ENCODE measurements at places on chromosomes 7 and 10. TPM values are rescaled to one million over a fixed set of nuclear protein-coding genes. Genes with fewer than 3 reads are reported as not detected.

NPFFR1 gene
- total RNA-seq: 0.54 TPM

LIPF gene
- total RNA-seq: 0.27 TPM

ANKRD22 gene
- not detected for total RNA-seq

ANKRD61 gene
- total RNA-seq: not detected

- DNase-seq: peak; percentile 41
These were observed 116.8 kb downstream of the ITIH5 start for GRCh38 chr10:7550013-7550412.

- DNase-seq: no peak
These were observed 32.1 kb downstream of the ELMO1 start for GRCh38 chr7:37416378-37417106.

DNA sequence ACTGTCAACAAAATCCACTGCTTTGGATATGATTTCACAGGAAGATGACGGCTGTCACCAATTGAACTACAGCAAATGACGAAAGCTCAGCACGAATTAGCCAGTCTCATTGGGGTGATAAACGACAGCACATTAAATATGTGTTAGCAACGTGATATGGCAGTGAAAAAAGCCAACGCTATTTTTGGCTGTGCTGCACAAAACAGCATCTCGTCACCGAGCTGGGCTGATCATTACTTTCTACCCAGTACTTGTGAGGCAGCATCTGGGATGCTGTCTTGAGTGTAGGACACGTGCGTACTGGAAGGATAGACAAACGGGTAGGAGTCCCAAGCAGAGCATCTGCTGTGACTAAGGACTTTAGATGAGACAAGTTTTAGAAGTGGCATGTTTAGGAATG, 138.3 kb downstream of the EXOC4 start:
- no peak for DNase-seq

- no peak for DNase-seq
These were observed 23.1 kb upstream of the XRCC2 start for GRCh38 chr7:152699079-152699478.

- no peak for DNase-seq
These were observed 9.0 kb upstream of the TAS2R3 start for GRCh38 chr7:141754939-141755338.

DNA sequence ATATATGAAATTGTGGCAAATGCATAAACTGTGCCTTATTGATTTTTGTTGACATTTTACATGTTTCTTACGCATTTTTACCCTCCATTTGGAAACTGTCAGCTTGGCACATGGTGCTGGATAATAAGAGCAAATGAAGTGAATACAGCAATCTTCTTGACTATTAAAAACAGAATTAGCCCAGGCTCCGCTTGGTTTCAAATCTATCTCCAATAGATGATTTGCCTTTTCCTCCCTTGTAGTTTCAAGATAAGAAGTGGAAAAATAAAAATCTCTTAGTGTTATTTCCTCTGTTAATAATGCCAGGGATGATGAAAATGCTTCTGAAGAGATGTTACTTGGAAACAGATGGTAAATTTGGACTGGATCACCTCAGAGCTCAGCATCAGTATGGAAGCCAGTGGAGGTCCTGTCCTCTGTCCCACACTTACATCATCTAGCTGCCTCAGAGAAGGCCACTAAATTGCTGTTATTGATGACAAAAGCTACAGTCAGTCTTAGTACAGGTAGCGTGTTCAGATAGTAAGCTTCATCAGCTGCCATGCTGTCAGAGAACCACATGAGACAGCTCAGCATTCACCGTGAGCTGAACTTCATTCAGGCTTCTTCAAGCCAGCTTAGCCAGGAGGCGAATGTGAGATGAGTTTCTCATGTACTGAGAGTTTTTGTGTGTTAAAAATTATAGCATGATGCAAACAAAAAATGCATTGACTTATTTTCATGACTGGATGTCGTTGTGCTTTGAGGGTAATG, 246.8 kb downstream of the CELF2 start:
- DNase-seq: peak; percentile 53

DNA sequence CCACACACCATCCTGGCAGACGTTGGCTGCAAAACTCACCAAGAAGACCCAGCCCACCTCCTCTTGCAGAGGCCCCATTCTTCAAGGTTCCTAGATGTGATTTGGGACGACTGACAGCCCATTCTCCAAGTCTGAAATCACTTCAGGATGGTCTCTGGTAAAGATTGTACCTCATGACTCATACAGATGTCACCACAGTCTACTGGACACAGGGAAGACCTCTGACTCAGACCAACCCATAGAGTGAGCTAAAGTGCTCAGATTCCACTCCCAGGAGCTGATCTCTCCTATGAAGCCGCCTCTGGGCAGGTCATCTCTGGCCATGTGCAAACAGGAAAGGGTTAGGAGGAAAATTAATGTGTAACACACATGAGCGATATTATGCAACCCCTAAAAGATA, 102.4 kb upstream of the VWC2 start:
- DNase-seq: no peak

GRCh38 chr10:67664942-67665341, 31.1 kb downstream of the CTNNA3 start:
- DNase-seq: no peak

DNA sequence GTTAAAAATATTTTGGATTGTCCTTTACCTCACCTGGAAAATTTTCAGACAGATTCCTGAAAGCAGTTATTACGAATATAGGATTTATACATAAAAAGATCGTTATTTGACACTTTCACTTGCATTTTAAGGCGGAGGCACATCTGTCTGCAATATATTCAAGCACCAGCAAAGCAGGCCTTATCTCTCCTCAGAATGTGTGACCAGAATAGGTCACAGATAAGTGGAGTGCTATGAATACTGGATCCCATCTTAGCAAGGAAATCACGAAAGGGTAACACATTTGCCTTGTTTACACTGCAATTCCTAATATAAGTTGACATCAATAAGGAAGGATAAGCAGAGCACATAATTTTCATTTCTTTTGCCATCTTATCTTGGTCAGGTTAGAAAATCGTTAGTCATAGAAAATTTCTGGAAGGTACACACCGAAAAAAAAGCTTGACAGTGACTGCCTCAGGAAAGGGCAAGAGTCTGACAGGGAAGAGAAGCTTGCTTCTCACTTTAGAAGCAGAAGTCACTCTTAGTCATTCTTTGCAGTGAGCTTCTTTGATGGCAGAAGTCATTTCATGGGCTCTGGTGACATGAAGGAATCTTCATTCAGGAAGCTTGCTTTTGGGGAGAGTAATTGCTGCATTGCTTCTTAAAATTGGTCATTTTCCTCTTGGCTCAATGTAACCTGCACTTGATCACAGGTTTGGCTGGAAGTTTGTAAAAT, 98.1 kb upstream of the STK17A start:
- no peak for DNase-seq

- DNase-seq: no peak
These were observed 44.4 kb downstream of the MCU start for GRCh38 chr10:72736176-72736827.
